ENCODE measurements at places on chromosomes 16 and 17. TPM values are rescaled to one million over a fixed set of nuclear protein-coding genes. Genes with fewer than 3 reads are reported as not detected.

GRCh38 chr17:9971991-9972390 is 66.9 kb upstream of the RCVRN start:
- H3K27ac ChIP-seq, result no peak overlapping the region
- no peaks in the 10 kb centered on the region for H3K36me3 ChIP-seq
- no peaks in the 10 kb centered on the region for H3K4me1 ChIP-seq
- no peak overlapping the region for H3K4me3 ChIP-seq
- DNase-seq, result no peak
- peaks cover 2% of the 10 kb centered on the region for H3K27me3 ChIP-seq

DNA sequence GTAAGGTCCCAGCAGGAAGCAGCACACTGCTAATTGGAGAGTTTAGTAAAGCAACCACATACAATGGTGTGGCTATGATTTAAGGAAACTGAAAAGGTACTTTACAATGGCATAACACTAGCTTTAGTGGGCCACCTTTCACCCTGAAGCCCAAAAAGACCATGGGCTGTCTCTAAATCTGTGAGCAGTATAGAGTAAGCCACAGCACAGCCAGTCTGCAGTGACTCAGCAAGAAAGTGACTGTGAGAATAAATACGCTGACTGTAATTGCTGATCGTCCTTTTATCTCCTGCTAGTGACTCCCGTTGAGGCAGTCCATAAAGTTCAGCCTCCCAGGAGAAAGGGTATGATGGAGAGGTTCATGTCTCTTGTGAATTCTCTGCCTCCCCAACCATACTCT is 679.8 kb upstream of the KIF2B start:
- no peak overlapping the region for H3K27ac ChIP-seq
- H3K36me3 ChIP-seq, result no peaks in the 10 kb centered on the region
- H3K4me3 ChIP-seq, result no peak overlapping the region
- H3K4me1 ChIP-seq, result no peaks in the 10 kb centered on the region

DNA sequence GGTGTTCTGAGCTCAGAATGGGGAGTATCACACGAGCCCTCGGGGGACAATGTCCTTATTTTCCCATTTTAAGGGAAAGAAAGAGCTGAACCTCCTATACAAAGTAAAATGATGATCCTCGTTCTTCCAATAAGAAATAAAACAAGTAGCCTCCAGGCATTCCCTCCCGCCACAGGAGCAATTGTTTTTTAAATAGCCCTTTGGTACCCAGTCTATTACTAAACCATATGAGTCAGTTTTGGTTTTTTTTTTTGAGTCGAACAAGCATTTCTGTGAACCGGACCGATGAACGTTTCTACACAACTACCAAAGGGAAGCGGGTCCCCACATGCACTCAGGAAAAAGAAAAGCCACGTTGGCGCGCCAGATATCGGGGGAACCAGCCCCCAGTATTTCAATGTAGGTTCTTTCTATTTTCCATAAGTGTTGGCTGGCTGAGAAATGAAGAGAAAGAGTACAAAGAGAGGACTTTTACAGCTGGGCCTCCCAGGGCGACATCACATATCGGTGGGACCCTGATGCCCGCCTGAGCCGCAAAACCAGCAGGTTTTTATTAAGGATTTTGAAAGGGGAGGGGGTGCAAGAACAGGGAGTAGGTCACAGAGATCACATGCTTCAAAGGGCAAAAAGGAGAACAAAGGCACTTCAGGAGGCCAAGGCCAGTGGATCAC is 3.8 kb upstream of the DCXR start:
- peaks cover 12% of the 10 kb centered on the region for H3K4me1 ChIP-seq
- H3K27me3 ChIP-seq, result no peaks in the 10 kb centered on the region
- no peak overlapping the region for H3K27ac ChIP-seq
- no peaks in the 10 kb centered on the region for H3K36me3 ChIP-seq
- DNase-seq, result no peak
- no peak overlapping the region for H3K4me3 ChIP-seq

- no peak overlapping the region for H3K4me3 ChIP-seq
- no peak overlapping the region for H3K27ac ChIP-seq
- no peaks in the 10 kb centered on the region for H3K36me3 ChIP-seq
- peaks cover 5% of the 10 kb centered on the region for H3K27me3 ChIP-seq
- DNase-seq, result no peak
Measured at GRCh38 chr16:85476389-85476788, 136.7 kb upstream of the GSE1 start.

DNA sequence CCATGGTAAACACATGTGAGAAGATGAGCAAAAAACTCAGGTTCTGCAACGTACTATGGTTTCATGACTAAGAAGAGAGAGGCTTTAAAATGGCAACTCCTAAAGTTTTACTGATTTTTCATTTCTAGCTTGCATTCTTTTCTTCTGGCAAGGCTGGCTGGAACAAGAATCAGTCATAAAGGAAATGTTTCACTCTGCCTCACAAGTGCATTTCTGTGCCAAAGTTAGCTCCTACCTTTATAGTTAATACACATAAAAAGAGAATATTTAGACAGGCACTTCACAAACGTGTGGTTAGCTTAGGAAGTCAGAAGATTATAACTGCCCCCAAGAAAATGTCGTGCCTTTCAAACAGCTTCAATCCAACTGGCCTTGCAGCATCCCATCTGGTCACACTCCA is 417.1 kb upstream of the CDH11 start:
- no peak overlapping the region for H3K27ac ChIP-seq
- H3K4me3 ChIP-seq, result no peak overlapping the region
- no peaks in the 10 kb centered on the region for H3K27me3 ChIP-seq
- no peak for DNase-seq
- H3K4me1 ChIP-seq, result no peaks in the 10 kb centered on the region

- DNase-seq, result no peak
- H3K27ac ChIP-seq, result no peak overlapping the region
- H3K36me3 ChIP-seq, result peaks cover 5% of the 10 kb centered on the region
- H3K4me1 ChIP-seq, result peaks cover 14% of the 10 kb centered on the region
Measured at GRCh38 chr16:2462031-2462866, 2.3 kb downstream of the TEDC2 start.

DNA sequence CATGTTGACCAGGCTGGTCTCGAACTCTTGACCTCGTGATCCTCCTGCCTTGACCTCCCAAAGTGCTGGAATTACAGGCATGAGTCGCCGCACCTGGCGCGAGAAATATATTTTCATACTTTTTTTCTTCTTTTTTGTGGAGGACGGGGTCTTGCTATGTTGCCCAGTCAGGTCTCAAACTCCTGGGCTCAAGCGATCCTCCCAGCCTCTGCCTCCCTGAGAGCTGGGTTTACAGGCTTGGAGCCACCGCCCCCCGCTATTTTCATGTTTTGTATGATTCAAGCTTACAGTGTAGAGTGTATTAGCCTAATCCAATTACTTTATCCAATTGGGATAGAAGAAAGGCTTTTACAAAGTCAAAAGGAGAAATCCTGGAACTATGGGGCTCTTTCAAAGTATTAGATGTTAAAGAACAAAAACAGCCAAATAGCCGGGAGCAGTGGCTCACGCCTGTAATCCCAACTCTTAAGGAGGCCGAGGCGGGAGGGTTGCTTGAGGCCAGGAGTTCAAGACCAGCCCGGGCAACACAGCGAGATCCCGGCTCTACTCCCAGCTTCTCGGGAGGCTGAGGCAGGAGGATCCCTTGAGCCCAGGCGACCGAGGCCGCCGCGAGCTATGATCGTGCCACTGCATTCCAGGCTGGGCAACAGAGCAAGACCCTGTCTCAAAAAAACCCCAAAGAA is 1.4 kb upstream of the MAP1LC3B start:
- H3K4me3 ChIP-seq, result peak overlapping the region; percentile 85
- peaks cover 3% of the 10 kb centered on the region for H3K36me3 ChIP-seq
- H3K27ac ChIP-seq, result peak overlapping the region; percentile 96
- no peaks in the 10 kb centered on the region for H3K27me3 ChIP-seq
- DNase-seq, result no peak

Gene TMC8
- total RNA-seq, result 340 TPM

Gene C17orf107
- 3.0 TPM for total RNA-seq

All from activated naive CD8-positive, alpha-beta T cell treated with anti-CD3 and anti-CD28 coated beads, Interleukin-2, amount 10 ng/mL, durations not matched to agents 7 days and 5 days (primary cell).